ENCODE measurements at places on chromosomes 2 and 18.

GRCh38 chr18:13271302-13271911 is 52.8 kb downstream of the LDLRAD4 start:
- DNase-seq: peak; percentile 36

GRCh38 chr18:10168477-10168876 is 254.7 kb downstream of the VAPA start:
- DNase-seq: peak; percentile 7

GRCh38 chr2:15223887-15224286 is 337.2 kb downstream of the NBAS start:
- DNase-seq: no peak

DNA sequence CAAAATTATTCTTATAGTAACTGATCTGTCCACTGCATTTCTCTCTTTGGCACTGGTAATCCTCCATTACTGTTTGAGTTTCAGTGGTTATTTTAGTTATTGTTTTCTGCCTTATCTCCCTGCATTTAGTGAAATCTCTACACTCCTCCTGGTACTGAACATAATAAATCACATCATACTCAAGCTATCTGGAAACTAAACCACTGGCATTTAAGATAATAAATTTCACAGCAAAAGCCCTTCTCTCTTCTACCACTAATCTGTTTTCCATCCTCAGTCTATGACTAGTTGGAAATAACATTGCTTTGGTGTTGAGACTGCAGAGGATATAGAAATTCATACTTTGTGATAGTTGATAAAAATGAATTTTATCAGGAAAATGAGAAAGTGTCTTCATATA is 399.3 kb upstream of the FSHR start:
- DNase-seq: peak; percentile 92

GRCh38 chr2:190406805-190407204 is 1.4 kb upstream of the MFSD6 start:
- DNase-seq: no peak

GRCh38 chr2:215983581-215984351 is 29.6 kb downstream of the MREG start:
- DNase-seq: no peak

DNA sequence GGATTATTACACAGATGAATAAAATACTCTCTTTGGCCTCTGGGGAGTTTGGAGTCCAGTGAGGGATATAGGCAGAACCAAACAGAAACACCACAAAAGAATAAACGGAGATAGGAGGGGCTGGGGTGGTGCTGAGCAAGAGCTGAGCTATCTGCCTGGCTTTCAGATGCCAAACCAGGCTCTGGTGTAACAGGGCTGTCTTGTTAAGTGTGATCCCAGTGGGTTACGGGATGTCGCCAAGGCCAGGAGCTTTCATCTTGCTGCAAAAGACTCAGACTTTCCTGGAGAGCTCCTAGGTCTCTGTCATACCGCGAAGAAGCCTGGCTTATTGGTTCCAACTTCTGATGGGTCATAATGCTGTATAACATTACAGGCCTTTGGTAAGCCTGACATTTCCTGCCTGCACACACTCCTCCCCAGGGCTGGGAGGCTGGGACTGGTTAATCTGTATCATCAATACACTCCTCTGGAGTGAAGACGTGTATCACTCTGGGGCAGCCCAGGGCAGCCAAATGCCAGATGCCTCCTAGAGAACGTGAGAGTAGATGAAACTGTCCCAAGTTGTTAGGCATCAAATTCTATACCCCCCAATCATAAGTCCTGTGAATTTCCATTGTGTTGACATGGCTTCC is 60.5 kb downstream of the STPG4 start:
- no peak for DNase-seq

DNA sequence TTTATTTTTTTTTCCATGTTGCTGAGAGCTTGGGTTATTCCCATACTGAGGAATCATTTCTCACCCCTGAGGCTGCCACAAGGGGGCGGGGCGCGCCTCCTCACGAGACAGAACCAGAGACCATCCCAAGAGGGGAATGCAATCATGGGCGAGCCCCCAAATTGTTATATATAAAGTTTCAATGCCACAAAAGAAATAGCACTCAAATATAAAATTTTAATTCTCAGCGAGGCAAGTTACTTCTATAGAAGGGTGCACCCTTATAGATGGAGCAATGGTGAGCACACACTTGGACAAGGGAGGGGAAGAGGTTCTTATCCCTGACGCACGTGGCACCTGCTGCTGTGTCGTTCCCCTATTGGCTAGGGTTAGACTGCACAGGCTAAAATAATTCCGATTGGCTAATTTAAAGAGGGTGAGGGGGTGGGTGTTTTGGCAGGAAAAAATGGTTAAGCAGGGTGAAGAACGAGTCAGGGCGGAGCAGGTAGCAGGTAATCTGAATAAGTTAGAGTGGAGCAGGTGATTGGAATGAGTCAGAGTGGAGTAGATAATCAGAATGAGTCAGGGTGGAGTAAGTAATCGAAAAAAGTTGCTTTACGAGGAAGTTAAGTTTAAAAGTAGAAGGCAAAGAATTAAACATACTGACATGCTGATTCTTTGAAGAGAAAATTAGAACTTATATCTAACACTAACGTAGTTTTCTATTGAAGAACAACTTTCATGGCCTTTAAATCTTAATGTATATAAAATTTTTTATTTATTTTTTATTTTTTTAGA is 177.5 kb downstream of the MTCL1 start:
- no peak for DNase-seq

GRCh38 chr2:2226326-2226725 is 104.7 kb downstream of the MYT1L start:
- no peak for DNase-seq

DNA sequence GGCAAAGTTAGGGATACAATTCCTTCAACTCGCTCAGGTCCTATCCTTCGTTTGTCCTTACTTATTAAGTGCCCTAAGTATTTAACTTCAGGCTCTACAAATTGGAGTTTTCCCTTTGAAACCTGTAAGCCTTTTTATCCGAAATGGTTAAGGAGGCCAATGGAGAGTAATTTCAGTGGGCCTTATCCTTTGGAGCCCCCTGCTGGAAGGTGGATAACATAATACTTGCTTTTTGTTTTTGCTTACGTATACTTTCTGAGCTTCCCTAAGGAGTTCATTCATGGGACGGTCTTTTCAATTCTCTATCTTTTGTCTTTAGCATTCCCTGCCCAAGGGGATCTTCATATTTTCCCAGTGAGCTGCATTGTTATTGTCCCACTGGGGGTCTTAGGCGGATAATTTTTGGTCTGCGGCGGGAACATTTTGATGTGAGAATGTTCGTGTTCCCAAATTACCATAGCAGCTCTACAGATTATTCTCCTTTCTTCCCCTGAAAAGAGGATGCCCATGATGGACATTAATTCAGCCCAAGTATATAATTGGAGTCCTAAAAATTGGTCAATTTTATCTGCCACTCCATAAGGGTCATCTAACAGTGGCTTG is 34.4 kb upstream of the TRAPPC8 start:
- DNase-seq: no peak

GRCh38 chr2:88556026-88556425 is 71.2 kb downstream of the EIF2AK3 start:
- no peak for DNase-seq

GRCh38 chr2:119106301-119106897 is 52.2 kb downstream of the C1QL2 start:
- DNase-seq: peak; percentile 26

DNA sequence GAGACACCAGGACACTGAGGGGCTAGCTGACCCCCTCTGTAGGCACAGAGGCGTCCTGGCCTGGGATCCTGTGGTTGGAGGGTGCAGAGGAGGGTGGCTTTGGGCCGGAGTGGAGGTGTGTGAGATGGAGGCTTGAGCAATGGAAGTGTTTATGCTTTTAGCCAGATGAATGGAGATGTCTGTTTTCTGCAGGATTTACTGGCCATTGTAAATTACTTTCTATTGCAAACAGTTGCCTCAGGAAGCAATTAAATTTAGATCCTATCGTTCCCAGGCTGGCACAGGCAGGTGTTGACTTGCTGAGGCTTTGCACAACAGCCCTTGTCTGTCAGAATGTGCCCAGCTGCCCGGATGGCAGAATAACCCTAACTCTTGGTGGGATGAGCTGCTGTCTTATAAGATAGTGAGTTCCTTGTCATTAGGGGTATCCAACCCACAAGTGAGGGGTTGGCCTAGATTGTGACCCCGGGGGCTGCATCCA is 1.8 kb upstream of the ARID5A start:
- DNase-seq: no peak

GRCh38 chr2:127102521-127103242 is 4.3 kb downstream of the BIN1 start:
- DNase-seq: no peak

- peak; percentile 58 for DNase-seq
Measured at GRCh38 chr2:202018950-202019349, 14.7 kb upstream of the FZD7 start.

DNA sequence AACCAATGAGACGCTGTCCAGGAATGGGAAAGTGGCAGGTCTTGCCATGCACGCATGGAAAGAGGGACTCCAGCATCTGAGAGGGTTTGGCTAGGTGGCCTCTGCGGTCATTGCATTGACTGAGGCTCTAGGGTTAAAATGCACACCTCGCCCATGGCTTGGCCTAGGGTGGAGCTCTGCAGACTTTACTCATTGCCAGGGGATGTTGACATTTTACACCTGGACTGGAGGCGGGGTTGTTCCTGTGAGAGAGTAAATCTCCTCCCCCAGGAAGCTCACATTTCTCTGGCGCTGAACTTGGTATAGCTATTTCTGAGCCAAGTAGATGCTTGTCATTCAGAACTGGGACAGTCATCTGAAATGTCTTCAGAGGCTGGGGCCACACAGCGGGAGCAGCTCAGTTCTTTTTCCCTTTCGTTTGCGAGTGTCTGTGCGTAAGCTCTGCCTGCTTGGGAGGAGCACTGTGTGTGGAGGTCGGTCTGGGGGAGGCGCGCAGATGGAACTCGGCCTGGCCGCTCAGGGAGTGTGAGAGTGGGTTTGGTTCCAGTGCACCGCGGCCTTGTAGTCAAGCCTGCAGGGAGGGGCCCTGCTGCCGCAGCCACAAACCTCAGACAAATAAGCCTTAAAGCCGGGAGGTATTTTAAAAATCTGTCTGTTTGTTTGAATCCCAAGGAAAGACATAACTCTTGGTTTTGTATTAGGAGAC is 76.5 kb downstream of the LPIN1 start:
- DNase-seq: peak; percentile 91

DNA sequence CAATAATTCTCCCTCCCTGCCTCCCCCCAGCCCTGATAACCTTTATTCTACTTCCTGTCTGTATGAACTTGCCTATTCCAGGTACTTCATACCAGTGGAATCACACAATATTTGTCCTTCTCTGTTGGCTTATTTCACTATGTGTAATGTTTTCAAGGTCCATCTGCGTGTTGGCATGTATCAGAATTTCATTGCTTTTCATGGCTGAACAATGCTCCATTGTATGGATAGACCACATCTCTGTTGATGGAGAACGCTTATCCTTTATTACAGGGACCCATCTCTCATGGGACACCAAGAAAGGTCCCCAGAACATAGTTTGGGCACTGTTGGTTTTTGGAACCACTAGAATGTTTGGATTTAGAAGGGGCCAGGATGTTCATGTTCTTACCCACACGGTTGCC is 40.2 kb downstream of the ATOH8 start:
- DNase-seq: no peak

DNA sequence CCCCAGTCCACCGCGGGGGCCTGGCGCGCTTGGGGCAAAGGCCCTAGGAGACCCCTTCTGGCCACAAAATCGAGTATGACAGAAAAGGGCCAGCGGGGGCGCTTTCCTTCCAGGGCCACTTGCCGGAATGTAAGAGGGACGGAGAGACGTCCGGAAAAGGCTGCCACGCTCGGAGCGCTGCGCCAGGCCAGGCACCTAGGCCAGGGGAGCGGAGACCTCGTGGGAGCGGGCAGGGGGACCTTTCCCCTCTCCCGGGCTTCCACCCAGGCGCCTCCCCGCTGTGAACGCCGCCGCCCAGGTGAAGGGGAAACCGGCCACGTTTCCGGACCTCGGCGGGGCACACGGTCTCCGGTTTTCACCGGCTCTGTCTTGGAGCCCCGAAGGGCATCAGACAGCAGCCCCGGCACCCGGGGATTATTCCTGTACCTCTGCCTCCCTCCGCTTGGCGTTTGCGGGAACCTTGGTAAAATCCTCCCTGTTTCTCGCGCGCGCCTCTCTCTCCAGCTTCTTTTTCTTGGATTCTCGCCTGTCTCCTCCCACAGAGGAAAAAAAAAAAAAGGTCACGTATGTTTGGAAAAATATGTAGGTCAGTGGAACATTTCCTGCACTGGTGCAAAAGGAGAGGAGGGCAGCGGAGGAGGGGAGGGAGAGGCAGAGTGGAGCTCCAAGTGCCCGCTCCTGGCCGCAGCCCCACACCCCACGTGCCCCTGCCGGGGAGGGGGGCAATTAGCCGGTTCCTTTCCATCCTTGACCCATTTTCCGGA is 1.2 kb upstream of the NPAS2 start:
- DNase-seq: peak; percentile 93

DNA sequence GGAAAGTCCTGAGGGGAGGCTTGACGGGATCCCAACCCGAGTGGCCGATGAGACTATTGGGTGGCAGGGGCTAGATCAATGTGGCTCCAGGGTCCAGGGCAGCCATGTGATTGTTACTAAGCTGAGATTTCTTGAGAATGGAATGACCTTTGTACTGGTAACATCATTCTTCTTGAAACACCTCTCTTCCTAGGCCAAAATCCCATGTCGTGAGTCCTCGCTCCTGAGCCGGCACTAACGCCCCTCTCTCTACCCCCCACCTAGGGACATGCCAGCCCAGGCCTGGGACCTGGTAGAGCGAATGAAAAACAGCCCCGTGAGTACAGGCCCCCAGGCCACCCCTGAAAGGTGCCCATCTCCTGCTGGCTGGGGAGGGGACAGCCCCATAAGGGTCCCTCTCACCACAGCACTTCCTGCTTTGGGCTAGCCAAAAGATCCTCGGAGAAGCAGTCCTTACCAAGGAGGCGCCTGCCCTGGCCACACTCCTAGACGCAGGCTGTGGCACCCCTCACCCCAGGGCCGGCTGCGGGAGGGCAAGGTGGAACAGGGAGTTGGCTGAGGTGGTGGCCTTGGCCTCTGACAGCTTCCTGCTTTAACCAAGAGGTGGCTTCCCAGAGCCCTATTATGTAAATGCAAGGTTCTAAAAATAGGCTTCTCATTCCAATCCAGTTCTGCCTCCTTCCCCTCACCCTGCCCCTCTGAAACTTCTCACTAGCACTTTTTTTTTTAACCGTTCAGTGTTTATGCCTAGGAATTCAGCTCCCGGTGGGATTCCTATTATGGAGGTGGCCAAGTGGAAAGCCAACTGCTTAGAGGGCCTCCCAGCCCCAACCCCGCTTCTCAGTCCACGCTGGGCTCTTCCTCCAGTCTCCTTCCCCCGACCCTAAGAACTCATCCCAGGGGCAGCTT is 126.6 kb upstream of the PPP1CB start:
- peak; percentile 65 for DNase-seq
